Stimulated activated CD4-positive, alpha-beta T cell treated with anti-CD3 and anti-CD28 coated beads, Interleukin-1b, Interleukin-23, amount 100 ng/mL, for 48 hours (primary cell): ENCODE measurements at places on chromosomes 1 and 21.
A peak's percentile ranks its signal among the peaks of the same experiment; 100 is the strongest.

GRCh38 chr1:208857465-208857864 lies 613.3 kb upstream of the PLXNA2 start:
- DNase-seq, result no peak

- DNase-seq, result peak; percentile 52
These were observed 126.9 kb upstream of the ERRFI1 start for GRCh38 chr1:8152731-8153702.

DNA sequence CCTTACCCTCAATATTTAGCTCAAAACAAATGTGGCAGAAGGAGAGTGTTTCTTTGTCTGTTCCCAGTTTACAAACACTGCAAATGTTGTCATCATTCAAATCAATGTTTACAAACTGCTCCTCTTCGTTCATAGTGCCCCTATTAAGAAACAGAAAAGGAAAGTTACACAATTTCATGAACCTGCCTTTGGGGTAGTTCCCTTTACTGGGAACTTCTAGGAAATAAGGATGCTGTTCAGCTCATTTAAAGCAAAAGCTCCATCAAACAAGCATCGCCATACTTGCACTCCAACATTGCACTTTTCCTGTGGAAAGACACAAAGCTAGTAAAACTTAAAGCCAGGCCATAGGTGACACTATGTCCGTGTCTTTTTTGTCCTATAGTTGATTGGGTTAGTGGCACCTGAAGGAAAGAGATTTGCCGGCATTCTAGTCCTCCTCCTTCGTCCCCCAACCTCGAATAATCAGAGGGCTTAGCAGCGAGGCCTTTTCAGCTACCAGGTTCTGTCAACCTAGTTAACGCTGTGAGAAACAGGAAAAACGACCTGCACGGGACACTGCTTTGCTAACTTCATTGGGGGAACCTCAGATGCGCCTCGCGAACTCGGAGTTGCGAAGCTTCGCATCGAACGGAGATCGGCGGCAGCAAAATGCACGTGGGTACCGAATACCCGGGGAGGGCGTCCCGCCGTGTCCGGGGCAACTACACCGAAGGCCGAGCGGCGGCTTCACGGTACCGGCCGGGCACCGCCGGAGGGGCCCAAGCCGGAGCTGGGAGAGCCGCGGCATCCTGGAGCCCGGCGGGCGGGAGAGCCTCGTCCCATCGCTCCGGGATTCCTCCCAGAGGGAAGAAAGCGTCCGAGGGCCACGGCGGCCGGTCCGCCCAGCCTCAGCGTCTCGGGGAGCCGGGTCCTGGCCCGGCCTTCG lies 706 bp downstream of the C21orf91 start:
- peak; percentile 35 for DNase-seq

GRCh38 chr21:14013056-14013603 lies 197.6 kb downstream of the LIPI start:
- no peak for DNase-seq

- DNase-seq, result peak; percentile 82
These were observed 302.7 kb downstream of the DUSP10 start for GRCh38 chr1:221439008-221439746.

DNA sequence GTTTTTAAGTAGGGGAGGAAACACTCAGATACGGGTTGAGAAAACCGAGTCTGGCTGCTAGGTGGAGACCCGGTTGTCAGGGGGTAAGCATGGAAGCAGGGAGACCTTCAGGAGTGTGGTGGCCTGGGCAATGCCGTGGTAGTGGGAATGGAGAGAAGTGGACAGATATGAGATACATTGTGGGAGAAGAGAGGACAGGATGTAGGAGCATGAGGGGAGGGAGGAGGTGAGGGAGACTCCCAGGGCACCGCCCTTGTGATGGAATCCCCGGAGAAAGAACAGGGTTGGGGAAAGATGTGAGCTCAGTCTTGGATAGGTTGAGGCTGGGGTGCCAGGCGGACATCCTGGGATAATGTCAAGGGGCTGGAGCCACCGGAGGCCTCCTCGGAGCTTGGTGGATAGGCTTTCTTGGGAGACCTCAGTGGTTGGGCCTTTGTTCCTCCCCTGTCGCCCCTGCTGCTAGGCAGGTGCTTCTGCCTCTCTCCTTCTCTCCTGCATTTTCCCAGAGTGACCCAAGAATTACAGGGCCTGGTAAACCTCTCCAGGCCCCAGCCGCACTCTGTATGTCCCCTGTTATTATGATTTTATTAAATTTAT lies 21.3 kb downstream of the ZNF362 start:
- no peak for DNase-seq
